Activated T-helper 1 cell treated with anti-CD3 and anti-CD28 coated beads, Interleukin-2, amount 50 U/mL, for 16 hours (primary cell): ENCODE measurements at places on chromosomes 2 and 18.

DNA sequence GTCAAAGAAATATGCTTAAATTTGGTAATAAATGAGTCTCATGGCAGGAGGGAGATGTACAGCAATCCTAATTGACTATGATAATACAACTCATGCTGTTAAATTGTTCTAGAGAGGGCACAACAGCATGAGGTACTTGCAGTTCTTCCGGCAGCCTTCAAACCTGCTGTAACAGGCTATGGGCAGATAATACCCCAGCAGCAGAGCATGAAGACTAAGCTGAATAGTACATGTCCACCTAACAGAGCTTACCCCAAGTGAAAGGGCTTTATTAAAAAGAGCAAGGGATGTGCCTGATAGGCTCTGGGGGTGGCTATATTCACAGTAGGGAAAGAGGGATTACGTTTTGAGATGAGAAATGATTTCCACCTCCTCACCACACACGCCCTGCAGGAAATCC is 28.9 kb downstream of the MRO start:
- DNase-seq = no peak

DNA sequence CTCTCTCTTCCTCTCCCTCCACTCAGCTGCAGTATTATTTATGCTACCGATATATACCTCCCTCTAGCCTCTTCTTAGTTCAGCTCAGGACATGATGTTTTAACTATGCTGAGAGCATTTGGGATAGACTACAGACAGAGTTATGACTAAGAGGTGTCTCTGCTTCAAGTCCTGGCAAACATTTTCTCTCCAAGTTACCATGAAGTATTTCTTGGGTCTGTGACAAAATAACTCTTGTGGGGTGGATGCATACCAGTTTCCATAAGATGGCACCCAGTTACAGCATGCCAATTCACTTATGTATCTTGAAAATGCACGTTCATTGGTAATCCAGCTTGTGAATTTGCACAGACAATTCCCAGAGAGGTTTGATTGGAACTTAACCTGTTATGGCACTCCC is 737.6 kb downstream of the SLC4A3 start:
- DNase-seq = no peak

DNA sequence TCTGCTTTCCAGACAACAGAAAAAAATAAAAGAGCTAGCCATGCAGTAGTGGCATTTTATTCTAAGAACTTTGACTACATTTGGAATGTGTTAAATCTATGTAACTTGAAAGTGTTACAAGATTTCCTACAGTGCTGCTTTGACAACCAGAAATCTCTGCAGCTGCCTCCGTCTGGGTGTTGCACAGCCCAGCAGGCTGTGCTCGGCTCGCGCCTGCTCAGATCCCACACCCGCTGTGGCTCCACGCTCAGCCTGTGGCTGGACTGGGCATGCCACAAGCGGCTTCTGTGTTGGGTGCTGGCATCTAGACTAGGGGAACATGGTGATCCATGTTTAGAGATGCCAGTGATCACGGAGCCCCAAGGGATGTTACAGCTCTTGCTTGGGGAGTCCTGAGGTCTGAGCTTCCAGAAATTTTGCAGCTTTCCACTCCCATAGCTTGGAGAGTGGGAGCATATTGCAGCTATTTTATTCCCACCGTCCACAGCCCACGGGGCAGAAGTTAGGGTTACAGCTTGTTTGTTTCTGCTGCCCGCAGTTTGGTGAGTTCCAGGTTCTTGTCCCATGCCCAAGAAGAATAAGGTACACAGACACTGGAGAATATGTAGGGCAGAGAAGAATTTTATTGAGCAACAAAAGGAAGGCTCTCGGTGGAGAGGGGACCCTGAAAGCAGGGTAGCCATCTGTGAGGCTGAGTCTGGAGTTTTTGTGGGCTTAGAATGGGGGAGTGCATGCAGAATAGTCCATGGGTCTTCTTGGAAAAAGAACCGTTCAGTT is 44.1 kb downstream of the FAM171B start:
- DNase-seq = no peak

GRCh38 chr18:76475450-76476194 is 19.4 kb downstream of the ZNF516 start:
- DNase-seq = no peak

- DNase-seq = no peak
These were observed 137.5 kb downstream of the COMMD1 start for GRCh38 chr2:62042944-62043343.

DNA sequence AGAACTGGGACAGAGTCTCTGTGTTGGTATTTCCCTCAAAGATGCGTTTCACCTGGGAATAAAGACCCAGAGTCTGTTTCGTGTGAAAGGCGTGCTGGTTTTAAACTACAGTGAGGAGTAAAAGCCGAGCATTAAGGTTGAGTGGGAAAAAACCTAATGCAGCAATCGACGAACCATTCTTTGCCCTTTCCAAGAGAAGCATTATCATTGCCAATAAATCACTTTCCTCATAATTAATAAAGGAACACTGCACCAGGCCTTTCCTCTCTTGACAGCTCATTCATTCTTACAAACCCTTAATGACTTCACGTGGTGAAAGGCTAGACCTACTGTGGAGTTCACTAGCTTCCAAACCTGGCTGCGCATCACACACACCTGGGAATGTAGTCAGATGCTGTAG is 896 bp upstream of the SLC8A1 start:
- no peak for DNase-seq

DNA sequence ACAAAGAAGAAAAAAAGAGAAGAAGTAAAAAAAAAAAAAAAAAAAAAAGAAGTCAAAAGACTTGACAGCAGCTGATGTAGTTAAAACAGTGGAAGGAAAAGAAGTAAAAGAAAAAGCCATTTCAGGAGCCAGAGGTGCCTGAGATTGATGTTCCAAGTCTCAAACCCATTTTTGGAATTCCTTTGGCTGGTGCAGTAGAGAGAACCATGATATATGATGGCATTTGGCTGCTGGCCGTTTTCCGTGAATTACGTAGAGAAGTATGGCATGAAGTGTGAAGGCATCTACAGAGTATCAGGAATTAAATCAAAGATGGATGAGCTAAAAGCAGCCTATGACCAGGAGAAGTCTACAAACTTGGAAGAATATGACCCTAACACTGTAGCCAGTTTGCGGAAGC is 7.6 kb upstream of the CHST10 start:
- no peak for DNase-seq

GRCh38 chr18:6120820-6121279 is 225.5 kb upstream of the TMEM200C start:
- no peak for DNase-seq

GRCh38 chr2:8021921-8022320 is 659.9 kb upstream of the ID2 start:
- no peak for DNase-seq

DNA sequence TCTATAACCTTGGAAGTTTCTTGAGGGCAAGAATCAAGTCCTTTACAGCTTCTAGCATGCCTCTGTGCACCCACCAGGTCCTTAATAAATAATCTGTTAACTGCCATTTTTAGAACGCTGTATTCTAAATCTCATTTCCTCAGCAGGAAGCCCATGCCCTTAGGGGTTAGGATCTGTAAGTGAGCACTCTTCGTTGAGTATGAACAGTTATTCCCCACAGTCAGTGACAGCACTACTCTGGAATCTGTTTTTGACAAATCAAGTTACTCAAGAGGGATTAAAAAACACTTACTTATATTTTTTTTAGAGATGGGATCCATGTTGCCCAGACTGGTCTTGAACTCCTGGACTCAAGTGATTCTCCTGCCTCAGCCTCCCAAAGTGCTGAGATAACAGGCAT is 14.6 kb downstream of the PAIP2B start:
- no peak for DNase-seq
